ENCODE measurements at places on chromosomes 5 and 9.

GRCh38 chr5:32714836-32715235 lies 3.7 kb downstream of the NPR3 start:
- no peak for DNase-seq

DNA sequence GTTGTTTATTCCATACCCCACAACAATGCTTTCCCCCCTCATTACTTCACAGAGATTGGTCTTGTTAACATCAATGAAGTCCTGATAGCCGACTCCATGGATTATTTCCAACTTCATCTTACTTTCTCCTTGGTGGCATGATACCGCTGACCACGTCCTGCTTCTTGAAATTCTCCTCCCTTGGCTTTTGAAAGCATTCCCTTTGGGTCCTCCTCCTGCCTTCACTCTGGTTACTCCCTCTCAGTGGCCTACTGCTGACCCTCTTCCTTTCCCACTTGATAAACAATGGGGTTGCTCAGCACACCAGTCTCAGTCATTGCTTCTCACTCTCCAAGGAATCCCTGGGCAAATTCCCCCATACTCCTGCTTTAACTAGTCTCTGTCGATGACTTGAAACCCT lies 283.9 kb downstream of the SEC61B start:
- no peak for DNase-seq

DNA sequence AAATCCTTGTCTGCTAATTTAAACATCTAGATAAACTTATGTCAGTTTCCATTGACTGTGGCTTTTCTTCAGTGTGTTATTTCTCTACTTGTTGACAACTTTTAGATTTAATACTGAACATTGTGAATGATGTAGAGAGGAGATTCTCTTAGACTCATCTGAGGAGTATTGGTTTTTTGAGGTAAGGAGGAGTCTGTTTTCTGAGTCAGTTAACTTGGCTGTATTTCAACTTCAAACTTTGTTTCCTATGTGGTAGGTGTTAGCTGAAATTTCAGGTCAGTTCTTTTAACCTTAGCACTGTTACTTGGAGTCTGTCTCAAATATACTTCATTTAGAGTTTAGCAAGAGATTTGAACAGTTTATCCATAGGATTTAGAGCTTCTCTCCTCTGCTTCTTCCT lies 67.9 kb downstream of the XRCC4 start:
- no peak for DNase-seq

GRCh38 chr5:143796125-143796524 lies 15.8 kb upstream of the HMHB1 start:
- no peak for DNase-seq

DNA sequence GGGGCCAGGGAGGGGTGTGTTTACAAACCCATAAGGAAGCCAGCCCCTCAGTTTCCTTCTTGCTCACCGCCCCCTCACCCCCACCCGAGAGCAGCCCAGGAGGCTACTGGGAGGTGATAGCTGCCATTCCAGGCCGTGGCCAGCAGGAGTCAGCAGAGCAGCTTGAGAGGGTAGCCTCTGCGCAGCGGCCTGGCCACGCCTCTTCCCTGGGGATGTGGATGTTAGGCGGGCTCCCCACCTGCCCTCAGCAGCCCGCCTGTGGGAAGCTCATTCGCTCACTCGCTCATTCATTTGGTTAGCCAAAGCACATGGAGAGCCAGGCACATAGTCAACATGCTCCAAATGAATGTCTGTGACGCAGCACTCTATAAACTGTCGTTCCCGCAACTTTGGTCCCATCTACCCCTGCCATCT lies 6.1 kb upstream of the DPM2 start:
- DNase-seq = peak; percentile 70

GRCh38 chr5:14175381-14175780 lies 32.2 kb downstream of the TRIO start:
- no peak for DNase-seq

DNA sequence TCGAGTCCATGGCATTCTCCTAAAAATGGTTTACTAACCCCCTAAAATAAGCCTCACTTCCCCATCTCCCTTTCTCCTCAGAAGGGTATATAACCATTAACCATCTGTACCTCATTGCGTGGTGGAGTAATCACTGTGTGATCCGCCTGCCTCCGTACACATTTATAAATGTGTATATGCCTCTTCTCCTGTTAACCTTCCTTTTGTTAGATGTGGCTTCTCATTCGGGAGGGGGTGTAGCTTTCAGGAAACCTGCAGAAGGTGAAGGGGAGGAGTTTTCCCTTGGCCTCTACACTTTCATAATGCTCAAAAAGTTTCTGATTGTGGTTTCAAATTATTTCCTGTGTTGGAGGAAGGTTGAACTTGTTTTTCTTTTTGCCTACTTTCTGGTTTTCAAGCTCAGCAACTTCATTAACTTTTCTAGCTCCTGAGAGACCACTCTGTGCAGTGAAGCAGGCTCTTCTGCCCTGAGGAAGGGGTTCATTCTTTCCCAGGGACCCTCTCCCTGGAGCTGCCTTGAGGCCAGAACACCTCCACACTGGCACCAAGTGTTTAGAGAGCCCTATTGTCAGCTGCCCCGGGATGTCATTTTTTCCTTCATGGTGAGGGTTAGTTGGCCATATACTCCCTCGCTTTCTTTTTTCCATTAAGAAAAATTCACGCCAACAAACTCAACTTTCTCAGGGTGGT lies 46.9 kb downstream of the RASGRF2 start:
- peak; percentile 22 for DNase-seq

- no peak for DNase-seq
Observed at GRCh38 chr9:128042043-128042442, 25.1 kb downstream of the NAIF1 start.

DNA sequence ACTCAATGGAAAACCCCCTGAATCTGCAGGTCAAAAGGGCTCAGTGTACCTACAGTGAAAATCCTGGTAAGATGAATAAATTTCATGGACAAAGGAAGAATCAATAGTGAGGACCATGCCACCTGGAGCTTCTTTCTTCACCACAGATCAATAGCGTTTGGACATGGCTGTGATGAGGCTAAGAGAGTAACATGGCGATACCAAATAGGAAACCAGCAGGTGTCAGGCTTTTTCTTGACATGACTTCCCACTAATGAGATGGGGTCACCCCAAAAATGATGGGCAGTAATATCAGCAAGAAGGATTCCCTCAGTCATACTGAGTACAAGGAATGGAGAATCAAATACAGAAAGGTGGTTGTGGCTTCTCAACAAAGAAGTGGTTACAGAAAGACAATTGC lies 208.5 kb upstream of the PLPPR1 start:
- DNase-seq = no peak

Measured in stimulated activated CD8-positive, alpha-beta memory T cell treated with anti-CD3 and anti-CD28 coated beads, Interleukin-7, amount 100 ng/mL, for 4 hours (primary cell).